ENCODE measurements at places on chromosomes 1 and 21.

- DNase-seq = no peak
Observed at GRCh38 chr1:213008564-213008963, 7.1 kb downstream of the ANGEL2 start.

GRCh38 chr21:44486302-44486701 lies 31.0 kb downstream of the LRRC3 start:
- DNase-seq = no peak

DNA sequence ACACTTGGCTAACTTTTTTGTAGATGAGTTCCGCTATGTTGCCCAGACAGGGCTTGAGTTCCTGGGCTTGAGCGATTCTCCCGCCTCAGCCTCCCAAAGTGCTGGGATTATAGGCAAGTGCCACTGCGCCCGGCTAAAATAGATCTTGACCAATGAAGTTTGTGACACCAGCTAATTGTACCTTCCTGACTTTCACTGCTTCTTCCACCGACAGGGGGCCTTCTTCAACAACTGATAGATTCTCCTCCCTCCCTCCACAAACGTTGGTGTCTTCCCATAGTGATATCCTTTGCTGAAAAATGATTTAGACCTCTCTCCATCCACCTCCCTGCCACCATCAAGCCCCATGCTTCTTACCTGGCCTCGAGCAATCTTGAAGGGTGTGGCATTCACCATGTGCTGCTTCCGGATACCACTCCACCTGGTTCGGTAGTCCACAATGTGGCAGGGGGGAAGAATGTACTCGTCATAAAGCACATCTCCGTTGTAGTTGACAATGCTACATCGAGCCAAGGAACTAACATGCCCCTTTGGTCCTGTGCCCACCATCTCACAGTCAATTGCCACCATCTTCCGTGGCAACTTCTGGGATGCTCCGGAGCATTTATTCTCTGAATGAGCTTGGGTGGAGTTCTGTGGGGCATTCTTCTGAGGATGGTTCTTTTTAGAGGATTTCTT lies 1.6 kb upstream of the METTL25B start:
- DNase-seq = peak; percentile 22

GRCh38 chr1:93078203-93078602 lies 880 bp upstream of the MTF2 start:
- no peak for DNase-seq

DNA sequence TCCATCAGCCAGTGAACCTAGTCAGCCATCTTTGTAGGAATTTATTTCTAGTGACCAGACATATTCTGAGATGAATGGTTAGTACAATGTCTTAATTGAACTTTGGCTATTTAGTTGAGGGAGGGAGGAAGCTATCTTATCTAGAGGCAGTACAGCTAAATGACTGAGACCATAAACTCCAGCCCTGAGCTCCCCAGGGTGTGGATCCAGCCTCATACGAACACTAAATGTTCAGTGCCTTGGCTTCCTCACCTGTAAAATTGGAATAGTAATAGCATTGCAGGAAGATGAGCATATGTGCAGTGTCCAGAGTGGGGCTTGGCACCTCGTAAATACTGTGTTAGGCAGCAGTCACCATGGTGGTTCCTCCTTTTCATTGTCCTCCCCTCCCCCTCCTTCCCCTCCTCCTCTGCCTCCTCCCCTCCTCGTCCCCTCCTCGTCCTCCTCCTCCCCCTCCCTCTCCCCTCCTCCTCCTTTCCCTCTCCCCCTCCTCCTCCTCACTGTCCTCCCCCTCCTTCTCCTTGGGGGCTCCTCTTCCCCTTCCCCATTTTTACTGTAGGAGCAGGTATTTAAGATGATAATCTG lies 108.2 kb downstream of the GALNT2 start:
- no peak for DNase-seq

GRCh38 chr1:39051956-39052355 lies 25.8 kb downstream of the NDUFS5 start:
- no peak for DNase-seq

All from amygdala (tissue), 56 donors.